Esophagus (tissue), 2 donors: ENCODE measurements at places on chromosomes 11 and 22. TPM values are rescaled to one million over a fixed set of nuclear protein-coding genes. Genes with fewer than 3 reads are reported as not detected.

The AP2A2 gene
- polyA plus RNA-seq, result 20.2 TPM

The KDM4E gene
- not detected for polyA plus RNA-seq

The TMPRSS4 gene
- polyA plus RNA-seq, result 129 TPM

The ADAMTS8 gene
- 3.1 TPM for polyA plus RNA-seq

The INPP5J gene
- polyA plus RNA-seq, result 1.6 TPM

The MFRP gene
- polyA plus RNA-seq, result not detected

The TKFC gene
- polyA plus RNA-seq, result 23.9 TPM

The CLDN5 gene
- 48.3 TPM for polyA plus RNA-seq

The ZC3H12C gene
- 0.77 TPM for polyA plus RNA-seq

The KCNJ1 gene
- polyA plus RNA-seq, result 0.10 TPM

The TBX10 gene
- polyA plus RNA-seq, result not detected

The ACTN3 gene
- 0.02 TPM for polyA plus RNA-seq

The C11orf97 gene
- not detected for polyA plus RNA-seq

The SEPTIN3 gene
- polyA plus RNA-seq, result 0.18 TPM

The WNT11 gene
- 0.20 TPM for polyA plus RNA-seq

The ATM gene
- 6.6 TPM for polyA plus RNA-seq

The GPR83 gene
- 0.01 TPM for polyA plus RNA-seq

The GGTLC3 gene
- not detected for polyA plus RNA-seq

The SMIM35 gene
- polyA plus RNA-seq, result 0.02 TPM

The SYNGR1 gene
- polyA plus RNA-seq, result 32.5 TPM

The NEFH gene
- 0.16 TPM for polyA plus RNA-seq

The PLEKHA7 gene
- 41.4 TPM for polyA plus RNA-seq

The OOSP2 gene
- polyA plus RNA-seq, result not detected

The SERPING1 gene
- polyA plus RNA-seq, result 99.3 TPM
